Stimulated activated CD8-positive, alpha-beta memory T cell treated with anti-CD3 and anti-CD28 coated beads, Interleukin-4, amount 100 ng/mL, for 24 hours (primary cell): ENCODE measurements at places on chromosomes 12 and 14.

GRCh38 chr14:72567226-72567625 lies 326.7 kb downstream of the DPF3 start:
- DNase-seq = no peak

- DNase-seq = no peak
Measured at GRCh38 chr14:33742166-33742565, 208.7 kb downstream of the EGLN3 start.

DNA sequence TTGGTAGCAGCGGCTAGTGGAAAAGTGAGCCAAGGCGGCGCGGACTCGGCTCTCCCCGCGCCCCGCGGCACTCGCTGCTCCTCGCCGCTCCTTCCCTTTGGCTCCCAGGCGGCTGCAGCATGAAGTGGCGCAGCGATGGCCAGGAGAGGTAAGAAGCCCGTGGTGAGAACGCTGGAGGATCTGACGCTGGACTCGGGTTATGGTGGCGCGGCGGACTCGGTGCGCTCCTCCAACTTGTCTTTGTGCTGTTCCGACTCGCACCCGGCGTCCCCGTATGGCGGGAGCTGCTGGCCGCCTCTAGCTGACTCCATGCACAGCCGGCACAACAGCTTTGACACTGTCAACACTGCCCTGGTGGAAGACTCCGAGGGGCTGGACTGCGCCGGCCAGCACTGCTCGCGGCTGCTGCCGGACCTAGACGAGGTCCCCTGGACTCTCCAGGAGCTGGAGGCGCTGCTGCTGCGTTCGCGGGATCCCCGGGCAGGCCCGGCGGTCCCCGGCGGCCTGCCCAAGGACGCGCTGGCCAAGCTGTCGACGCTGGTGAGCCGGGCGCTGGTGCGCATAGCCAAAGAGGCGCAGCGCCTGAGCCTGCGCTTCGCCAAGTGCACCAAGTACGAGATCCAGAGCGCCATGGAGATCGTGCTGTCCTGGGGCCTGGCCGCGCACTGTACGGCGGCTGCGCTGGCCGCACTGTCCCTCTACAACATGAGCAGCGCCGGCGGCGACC lies 225.6 kb upstream of the CRY1 start:
- no peak for DNase-seq

GRCh38 chr12:96514328-96514727 lies 25.0 kb downstream of the CFAP54 start:
- no peak for DNase-seq

- DNase-seq = no peak
Measured at GRCh38 chr12:124110372-124110883, 137.4 kb downstream of the ZNF664 start.

DNA sequence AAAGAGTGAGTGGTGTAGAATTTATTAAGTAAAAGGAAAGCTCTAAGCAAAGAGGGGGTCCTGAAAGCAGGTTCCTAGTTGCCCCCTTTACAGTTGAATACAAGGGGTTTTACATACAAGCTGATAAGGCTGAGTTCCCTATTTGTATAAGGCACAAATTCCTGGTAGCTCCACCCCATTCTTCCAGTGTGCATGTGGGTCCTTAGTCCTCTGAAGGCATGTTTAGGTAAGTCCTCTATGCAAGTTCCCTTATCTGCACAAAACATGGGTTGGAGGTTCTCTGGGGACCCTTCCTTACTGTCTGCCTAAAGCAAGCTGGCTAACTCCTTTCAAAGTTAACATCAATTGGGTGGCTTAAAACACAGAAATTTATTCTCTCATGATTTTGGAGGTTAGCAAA lies 2.9 kb upstream of the FAR2 start:
- no peak for DNase-seq

GRCh38 chr12:7512553-7512952 lies 9.0 kb upstream of the CD163 start:
- DNase-seq = no peak

DNA sequence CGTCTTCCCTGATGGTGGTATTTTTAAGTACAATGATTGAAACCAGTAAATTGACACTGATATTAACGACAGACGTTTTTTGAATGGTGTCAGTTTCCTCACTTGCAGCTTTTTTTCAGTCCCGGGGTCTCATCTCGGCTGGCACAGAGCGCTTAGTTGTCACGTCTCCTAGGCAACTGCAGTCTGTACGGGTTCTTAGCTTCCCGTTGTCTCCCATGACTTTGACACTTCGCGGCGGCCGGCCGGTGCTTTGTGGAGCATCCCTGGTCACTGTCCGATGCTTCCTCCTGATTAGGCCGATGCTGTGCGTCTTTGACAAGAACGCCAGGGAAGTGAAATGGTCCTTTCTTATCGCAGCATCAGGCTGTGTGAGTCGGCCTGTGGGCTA lies 67.4 kb downstream of the ADGRD1 start:
- no peak for DNase-seq

GRCh38 chr12:50326590-50327284 lies 43.4 kb upstream of the LIMA1 start:
- DNase-seq = no peak

DNA sequence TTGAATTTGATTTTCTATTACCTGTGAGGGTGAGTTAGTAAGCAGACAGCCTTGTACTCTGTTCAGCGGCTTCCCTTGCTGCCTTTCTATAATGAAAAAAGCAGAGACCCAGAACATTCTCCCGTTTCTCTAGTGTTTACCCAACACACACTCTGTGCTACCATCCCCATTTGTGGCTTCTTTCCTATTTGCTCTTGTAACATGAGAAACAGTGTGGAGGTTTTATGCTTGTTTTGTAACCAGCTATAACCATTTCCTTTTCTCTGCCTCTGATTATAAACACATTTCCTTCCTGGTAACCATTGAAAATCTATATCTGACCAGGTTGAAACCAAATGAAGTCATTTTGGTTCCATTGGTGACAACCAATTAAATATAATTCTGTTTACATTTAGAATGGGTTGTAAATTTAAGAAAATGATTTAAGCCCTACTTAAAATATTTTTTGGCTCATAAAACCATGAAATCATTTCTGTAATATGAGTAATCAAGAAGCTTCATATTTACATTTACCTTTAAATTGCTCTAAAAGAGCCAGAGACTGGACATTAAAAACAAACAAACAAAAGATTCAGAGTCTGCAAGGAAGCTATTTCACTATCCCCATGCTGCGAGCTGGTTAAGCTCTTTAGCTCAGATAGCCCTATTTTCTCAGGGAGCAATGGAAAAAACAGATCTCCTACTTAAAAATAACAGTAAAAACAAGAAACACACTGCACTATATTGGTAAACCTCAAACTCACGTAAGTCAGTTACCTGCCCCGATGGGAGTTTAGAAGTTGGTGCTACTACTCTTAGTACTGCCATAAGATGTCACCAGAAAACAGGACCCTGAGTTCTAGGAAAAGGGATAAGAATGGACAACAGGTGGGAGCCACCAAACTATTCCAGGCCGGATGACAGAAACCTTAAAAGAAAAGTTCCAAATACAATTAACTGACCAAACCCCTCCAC lies 206.5 kb upstream of the EEA1 start:
- DNase-seq = no peak

DNA sequence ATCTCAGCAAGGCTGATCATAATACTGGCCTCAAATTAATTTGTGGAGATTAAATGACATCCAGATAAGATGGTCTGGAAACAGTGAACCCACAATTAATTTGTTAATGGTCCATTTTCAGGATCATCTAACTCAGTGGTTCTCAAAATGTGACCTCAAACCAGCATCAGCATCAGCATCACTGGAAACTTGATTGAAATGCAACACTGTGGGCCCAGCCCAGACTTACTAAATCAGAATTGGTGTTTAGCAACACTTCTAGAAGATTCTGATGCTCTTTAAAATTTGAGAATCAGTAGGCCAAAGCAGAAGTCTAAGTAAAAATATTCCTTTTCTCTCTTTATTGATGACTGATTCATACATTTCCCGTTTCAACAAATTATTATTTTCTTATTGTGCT lies 10.7 kb upstream of the KRT82 start:
- no peak for DNase-seq

DNA sequence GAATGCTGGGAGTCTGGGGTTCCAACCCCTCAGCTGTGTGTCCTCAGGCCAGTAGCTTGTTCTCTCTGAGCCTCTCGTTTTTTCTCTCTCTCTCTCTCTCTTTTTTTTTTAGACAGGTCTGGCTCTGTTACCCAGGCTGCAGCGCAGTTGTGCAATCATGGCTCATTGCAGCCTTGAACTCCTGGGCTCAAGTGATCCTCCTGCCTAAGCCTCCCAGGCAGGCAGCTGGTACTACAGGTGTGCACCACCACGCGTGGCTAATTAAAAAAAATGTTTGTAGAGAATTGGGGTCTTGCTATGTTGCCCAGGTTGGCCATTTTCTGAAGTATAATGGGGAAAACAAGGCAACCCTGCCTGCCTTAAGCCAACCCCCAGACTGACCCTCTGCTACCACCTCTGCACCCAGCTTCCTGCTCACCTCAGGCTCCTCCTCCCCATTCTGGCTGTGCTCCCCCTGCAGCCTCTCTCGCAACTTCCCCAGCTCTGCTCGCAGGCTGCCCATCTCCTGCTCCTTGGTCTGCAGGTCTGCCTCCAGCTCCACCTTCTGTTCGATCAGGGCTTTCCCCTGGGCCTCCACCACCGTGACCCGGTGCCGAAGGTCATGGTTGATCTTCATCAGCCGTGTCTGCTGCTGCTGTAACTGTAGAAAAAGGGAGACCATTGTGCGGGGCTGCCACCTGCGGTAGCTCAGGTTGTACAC lies 35.2 kb downstream of the RILPL1 start:
- no peak for DNase-seq

DNA sequence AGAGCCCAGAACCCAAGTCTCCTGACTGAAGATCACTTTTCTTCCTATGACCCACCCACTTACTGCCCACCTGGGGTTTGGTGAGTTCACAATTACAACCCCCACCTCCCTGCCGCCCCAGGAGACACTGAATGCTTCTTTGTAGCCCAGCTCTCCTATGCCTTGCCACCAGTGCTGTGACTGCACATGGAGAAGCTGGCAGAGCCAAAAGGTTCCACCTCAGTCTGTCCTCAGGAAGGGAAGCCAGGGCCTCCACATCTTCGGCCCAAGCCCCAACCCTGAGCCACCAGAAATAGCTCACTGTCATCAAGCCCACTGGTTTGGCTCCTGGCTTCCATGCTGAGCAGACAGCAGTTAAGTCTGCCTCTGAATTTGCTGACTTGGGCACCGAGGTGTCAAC lies 25.6 kb downstream of the OTUB2 start:
- DNase-seq = no peak

DNA sequence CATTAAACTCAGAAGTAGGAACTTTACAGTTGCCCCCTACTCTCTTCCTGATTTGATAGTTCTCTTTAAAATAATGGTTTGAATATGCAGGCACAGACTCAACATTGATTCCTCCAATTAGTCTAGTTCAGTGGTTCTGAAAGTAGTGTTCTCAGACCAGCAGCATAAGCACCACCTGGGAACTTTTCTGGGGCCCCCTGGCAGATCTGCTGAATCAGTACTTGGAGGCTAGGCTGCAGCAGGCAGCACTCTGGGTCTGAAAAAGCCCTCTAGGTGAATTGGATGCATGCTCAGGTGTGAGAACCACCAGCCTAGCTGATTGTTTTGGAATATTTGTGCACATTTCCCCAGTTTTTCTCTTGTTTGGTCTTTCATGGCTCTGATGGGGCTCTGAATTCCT lies 198.6 kb upstream of the NOS1 start:
- no peak for DNase-seq

- no peak for DNase-seq
Measured at GRCh38 chr14:100748944-100749343, 22.3 kb downstream of the DLK1 start.

DNA sequence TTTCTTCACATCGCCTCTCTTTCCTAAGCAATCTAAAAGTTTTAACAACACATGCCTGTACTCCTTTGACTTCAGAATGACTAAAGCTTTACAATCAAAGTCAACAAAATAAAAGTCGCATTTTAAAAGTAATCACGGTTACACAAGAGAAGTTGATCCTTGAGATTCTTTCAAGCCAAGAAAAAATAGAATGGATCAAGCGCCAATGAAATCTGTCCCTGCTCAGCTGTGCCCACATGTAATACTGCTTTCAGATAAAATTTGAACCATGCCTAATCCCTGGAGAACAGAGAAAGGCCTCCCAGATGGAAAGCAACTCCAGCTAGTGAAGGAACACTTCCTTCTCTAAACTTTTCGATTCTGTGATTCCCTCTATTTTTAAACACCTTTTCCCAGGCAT lies 113.1 kb downstream of the FBXL14 start:
- DNase-seq = no peak

GRCh38 chr14:61472011-61472672 lies 150.8 kb downstream of the PRKCH start:
- DNase-seq = no peak

DNA sequence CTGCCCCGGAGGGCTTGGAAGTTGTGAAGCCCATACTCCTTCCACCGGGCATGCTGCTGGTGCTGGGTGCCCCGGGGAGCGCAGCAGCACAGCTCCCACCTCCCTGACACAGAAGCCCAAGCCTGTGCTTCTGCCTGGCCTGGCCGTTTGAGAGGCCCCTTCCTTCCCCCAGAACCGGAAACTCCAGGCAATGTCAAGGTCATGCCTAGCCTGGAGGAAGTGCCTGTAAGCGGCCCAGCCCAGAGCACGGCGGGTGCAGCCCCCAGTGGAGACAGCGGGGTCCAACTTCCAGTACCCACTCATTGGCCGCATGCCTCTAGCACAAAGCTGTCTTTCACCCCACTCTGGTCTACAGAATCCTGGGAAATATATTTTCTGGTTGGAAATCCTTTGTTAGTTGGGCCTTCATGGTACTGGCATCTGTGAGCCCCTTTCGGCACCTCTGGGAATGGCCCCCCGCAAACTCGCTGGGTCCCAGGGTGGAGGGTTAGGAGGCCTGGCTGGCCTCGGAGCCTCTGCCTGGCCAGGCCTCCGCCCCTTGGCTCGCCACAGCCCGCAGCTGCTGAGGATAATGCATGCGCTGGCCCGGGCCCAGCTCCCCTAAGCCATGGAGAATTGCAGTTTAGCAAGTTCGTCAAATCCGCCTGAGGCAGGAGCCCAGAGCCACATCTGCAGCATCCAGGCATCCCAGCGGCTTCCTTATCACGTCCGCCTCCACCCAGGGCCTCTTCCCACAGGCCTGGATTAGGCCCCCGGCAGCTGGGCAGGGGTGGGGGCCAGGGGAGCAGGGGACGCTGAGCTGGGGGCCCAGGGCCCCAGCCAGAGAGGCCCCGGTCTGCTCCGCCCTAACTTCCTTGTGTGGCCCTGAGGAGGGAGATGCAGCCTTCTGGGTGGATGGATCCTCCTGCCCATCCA lies 48.9 kb upstream of the DLK1 start:
- no peak for DNase-seq

DNA sequence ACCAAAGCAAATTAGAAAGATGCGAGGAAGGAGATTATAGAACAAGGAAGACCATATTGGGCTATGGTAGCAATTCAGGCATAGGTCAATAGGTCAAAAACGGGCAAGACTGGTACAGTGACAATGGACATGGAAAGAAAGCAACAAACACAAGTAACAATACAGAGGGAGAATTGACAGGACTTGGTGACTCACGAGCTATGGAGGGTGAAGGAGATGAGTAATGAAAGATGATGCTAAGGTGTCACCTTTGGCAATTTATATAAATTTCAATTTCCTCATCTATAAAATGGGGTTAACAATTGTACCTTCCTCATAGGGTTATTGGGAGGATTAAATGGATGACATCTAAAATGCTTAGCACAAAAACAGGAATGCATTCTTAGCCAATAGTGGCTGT lies 15.1 kb upstream of the DUSP16 start:
- no peak for DNase-seq
